Renal cortical epithelial cell (primary cell): ENCODE measurements at places on chromosomes 6 and 20. TPM values are rescaled to one million over a fixed set of nuclear protein-coding genes. Genes with fewer than 3 reads are reported as not detected.

DNA sequence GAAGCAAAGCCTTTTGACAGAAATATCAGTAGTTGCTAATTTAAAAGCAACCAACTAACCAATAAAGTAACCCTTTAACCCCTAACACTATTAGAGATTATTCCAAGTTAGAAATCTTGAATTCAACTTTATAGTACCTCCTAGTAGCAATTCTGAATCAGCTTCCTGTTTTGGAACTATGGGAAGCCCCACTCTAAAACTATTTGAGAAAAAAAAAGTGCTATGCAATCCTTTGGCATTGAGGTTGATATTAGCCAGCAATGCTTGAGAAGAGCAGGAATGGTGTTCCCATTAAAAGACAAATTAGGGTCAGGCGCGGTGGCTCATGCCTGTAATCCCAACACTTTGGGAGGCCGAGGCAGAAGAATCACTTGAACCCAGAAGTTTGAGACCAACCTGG, 306.2 kb upstream of the ZFP64 start:
- no peak for DNase-seq

- no peak for DNase-seq
Measured at GRCh38 chr6:17381424-17382147, 11.8 kb upstream of the CAP2 start.

DNA sequence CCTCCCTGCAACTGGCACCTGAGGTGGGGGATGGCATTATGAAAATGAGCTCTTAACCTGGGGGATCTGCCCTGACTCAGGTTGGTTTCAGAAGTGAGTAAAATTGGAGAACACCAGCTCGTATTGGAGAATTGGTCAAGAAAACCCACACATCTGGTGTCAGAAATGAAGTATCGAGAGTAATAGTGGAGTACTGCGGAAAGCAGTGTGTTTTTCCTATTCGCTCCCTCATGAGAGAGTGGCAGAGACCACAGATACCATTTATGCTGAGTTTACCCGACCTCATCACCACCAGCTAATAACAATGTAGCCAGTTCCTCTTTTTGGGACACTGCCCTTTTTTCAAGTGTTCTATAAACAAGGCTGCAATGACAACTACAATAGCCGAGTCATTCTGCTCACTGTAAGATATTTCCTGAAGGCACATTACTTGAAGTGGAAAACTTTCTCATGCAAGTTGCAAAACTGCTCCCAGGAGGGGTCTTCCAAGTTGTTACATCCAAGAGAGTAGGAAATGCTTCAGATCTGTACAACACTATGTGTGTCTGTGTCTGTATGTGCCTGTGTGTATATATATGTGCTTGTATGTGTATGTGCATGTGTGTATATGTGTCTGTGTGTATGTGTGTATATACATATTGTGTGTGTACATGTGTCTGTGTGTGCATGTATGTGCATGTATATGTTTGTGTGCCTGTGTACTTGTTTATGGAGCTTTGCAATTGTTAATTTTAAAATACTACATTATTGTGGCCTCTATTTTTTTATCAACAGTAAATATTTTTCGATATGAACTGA, 106.0 kb upstream of the CST7 start:
- peak; percentile 19 for DNase-seq

- DNase-seq = no peak
Measured at GRCh38 chr6:14429396-14429795, 311.8 kb downstream of the CD83 start.

- DNase-seq = no peak
Measured at GRCh38 chr20:58938541-58938940, 42.5 kb upstream of the NELFCD start.

DNA sequence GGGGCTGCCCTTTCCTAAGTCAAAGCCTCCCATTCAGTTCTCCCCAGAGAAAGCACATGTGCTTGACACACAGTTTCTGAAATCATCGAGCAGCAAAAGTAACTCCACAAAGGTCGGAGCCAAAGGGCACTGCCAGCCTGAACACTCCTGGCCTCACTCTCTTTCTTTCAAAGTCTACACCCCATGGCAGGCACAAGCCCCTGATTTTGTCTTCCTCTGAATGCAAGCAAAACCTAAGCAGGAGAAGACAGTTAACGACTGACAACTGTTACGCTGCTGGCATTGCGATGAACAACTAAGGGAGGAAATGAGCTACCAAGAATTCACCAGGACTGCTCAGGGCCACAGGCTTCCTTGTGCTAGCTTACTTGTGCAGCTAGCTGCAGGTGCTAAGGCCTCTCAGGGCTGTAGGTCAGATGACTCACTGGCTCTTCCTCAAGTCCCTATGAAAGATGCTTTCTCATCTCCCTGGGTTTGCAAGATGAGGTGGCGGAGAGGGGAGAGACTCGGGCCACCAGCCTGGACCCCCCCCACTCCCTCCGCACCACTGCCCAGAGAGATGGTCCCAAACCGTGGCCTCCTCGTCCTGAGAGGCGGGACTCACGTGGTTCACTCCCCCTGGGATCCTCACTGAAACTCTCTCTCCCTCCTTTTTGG, 208.2 kb downstream of the DLL1 start:
- no peak for DNase-seq

DNA sequence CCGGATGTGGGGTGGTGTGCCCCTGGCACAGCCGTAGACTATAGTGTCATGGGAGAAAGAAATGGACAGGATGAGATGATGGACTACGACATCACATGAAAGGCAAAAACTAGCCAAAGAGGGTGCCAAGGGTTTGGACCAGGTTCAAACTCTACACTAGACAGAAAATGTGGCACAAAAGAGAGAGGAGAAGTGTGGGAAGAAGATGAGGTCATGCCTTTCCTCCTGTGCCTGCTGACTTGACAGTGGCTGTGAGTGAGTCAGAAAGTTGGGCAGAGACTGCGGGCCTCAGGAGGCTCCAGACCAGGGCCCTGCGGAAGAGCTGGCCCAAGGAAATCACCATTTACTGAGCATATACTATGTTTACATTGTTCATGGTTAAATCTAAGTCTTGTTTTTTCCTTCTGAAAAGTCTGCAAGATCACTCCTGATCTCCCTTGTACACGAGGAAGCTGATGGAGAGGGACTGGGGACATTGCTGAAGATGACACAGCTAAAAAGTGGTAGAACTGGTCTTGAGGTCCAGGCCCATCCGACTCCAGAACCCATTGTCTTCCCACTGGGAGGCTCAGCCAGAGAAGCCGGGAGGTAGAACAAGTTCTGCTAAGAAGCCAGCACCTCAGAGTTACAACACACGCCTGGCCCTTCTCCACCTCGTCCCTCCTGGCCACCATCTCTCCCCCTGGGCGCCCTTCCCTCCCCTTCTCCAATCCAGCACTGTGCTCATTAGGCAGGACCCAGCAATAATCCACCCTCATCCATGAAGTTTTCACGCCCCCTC, 35.6 kb downstream of the CNKSR3 start:
- peak; percentile 92 for DNase-seq

DNA sequence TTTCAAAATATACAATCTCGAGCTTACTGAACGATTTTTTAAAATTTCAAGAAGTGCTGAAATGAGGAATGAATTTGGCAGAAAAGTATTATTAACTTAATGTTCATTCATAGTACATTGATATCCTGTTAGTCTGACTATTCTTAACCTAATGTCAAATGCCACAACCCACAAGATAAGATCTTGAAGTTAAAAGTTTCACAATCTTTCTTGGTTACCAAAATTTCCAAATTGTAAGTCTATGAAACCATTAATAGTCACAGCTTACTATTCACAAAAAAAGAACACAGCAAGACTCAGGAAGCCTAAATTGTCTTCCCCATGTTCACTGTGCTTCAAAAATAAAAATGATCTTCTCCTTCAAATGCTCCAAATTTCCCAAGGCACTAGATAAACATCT, 71.3 kb downstream of the HACE1 start:
- DNase-seq = no peak

DNA sequence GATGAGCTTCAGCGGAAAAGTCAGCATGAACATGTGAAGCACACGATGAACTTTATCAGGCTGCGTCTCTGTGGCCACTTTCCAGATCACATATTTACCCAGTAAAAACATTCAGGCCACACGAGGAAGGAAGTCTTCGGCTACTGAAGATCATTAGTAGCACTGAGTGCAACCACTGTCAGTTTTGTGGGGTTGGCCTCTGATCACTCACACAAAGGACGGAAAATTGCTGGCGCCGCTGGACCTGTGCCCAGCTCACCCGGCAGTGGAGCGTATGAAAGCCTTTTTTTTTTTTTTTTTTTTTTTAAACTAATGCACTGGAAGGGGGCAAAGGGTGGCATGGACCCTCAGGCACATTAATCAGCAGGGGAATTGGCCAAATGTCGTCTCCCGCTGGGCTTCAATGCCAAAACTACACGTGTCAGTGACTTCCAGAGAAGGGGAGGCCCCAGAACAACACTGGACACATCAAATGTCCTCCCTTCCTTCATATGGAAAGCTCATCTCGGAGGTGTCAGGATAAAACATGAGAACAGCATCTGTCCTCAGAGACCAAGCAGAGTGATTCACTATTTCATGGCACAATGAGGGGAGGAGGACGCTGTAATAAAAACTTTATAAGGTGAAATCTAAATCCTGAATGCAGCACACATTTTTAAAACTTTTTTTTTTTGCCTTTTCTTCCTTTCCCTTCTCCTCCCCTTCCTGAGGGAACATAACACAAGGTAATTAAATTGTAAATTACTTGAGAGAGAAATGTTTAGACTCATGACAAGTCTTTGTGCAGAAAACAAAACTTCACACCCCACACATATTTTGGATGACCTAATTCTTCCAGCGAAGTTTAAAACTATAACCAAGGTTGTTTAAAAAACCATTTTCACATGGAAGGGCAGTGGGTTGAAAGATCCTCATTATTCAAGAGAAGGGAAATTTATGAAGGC, 223.4 kb downstream of the FOXC1 start:
- peak; percentile 86 for DNase-seq

- DNase-seq = peak; percentile 17
Measured at GRCh38 chr6:114304304-114304887, 38.4 kb downstream of the HS3ST5 start.

DNA sequence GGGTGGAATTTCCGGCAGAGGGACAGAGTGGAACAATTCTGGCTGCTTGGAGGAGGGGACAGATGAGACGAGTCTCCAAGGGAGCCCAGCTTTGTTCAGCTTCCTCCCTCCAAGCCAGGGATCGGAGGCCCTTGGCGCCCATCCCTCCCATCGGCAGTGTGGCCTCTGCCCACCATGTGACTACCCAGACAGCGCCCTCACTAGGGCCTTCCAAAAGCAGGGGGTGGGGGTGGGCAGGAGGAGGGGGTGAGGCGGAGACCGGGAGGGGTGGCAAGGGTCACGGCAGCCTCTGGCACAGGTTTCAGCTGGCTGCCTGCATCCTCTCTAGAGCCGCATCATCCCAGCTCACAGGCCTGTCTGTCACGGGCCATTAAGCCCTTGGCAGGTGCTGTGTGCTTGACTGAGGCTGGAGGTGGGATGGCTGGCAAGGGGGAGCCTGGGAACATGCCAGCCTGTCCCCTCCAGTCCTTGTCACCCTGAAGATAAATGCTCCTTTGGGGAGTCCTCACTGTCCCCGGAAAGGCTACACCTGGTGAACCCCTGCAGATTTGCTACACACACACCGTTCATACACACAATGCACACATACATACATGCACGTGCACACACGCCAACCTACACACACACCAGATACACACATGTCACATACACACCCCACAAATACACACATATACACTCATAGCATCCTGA, 6.2 kb upstream of the FGD2 start:
- DNase-seq = peak; percentile 50

DNA sequence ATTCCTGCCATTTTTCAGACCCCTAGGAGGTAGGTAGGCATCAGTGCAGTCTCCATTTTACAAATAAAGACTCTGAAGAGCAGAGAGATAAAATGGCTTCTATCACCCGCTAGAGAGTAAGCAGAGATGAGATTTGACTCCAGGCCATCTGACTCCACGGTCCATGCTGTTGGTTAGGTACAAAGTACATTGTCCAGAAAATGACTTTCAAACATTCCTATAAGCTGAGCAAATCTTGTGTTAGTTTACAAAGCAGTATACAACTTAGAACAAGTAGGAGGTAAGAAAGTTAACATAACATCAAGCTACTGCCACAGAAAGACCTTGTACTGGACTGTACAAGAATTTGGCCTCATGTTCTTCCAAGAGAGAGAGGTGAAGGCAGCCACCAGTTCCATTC, 14.9 kb downstream of the BTN1A1 start:
- peak; percentile 36 for DNase-seq

GRCh38 chr6:13881621-13882165, 43.1 kb upstream of the RNF182 start:
- no peak for DNase-seq

- no peak for DNase-seq
Measured at GRCh38 chr6:81818901-81819361, 66.5 kb upstream of the TENT5A start.

GRCh38 chr20:46420878-46421277, 14.5 kb upstream of the ELMO2 start:
- no peak for DNase-seq

DNA sequence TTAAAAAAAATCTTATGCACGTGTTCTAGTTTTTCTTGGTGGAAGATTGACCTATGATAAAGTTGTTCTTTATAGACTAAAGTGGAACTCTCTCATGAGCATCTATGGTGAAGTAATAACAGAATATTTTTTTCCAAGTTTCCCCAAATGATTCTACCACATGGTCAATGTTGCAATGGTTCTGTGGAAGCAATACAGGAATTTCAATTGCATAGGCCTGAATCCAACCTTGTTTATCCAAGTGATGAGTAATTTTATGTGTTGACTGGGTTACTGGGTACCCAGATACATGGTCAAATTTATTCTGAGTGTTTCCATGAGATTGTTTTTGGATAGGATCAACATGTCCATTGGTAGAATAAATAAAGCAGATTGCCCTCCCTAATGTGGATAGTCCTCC, 581.5 kb downstream of the MMUT start:
- peak; percentile 27 for DNase-seq

GRCh38 chr20:1831096-1831495, 64.1 kb upstream of the SIRPA start:
- no peak for DNase-seq

- DNase-seq = no peak
Measured at GRCh38 chr20:57619051-57619831, 985 bp downstream of the ZBP1 start.

- DNase-seq = peak; percentile 73
Measured at GRCh38 chr6:29005183-29005885, at the start of gene ZNF311. ZNF311 (minus strand) TSS chr6:29005315; CDS start chr6:29003954, 1,361 bp downstream.

- DNase-seq = no peak
Measured at GRCh38 chr20:58695895-58696375, 3.3 kb downstream of the NPEPL1 start.

Gene GTSF1L
- not detected in 2 replicates for total RNA-seq

Gene VWA7
- total RNA-seq = 2.6 and 8.5 TPM in 2 replicates

Gene KHDC1L
- total RNA-seq = not detected in 2 replicates

Gene SUN5
- not detected in 2 replicates for total RNA-seq

Gene OTOR
- total RNA-seq = not detected in 2 replicates

Gene APOM
- total RNA-seq = 0.69 and 0.80 TPM in 2 replicates

Gene ANKRD66
- total RNA-seq = not detected in 2 replicates

Gene SNX3
- 168 and 228 TPM in 2 replicates for total RNA-seq
